Activated CD4-positive, alpha-beta memory T cell treated with anti-CD3 and anti-CD28 coated beads, Interleukin-2, amount 10 ng/mL, durations not matched to agents 7 days and 5 days (primary cell): ENCODE measurements at places on chromosomes 16 and 17. TPM values are rescaled to one million over a fixed set of nuclear protein-coding genes. Genes with fewer than 3 reads are reported as not detected.

DNA sequence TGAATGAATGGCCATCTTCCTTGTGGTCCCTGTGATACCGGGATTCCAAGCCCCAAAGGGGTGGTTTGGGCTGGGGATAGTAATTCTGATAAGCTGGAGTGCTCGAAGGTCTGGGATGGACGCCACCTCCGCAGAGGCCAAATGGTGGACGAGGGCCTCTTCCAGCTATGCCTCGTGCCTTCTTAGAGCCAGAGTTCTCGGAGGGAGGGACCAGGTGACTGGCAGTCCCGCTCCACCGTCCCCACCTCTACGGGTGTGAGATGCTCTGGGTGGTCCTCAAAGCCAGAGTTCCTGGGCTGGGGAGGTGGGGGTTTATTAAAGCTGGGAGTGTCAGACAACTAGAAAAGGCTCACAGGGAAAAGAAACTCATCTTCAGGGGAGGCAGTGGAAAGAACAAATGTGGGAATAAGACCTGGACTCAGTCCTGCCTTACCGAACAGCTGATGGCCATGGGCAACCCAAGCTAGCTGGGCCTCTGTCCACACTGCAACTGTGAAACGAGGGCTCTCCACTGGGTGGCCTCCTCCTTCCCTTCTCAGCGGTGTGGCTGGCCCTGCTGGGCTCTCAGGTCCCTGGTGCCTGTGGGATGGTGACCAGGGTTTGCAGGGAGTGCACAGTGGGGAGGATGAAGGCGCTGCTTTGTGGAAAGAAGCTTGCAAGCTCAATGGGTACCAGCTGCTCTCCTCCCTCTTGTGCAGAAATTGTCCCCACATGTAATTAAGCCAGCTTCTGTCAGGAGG, 75.2 kb downstream of the N4BP1 start:
- no peak overlapping the region for H3K4me3 ChIP-seq
- H3K4me1 ChIP-seq, result peaks cover 19% of the 10 kb centered on the region
- H3K36me3 ChIP-seq, result peaks cover 20% of the 10 kb centered on the region
- no peak overlapping the region for H3K27ac ChIP-seq

The RANBP10 gene
- total RNA-seq, result 24.3 TPM

The CHST5 gene
- 0.10 TPM for total RNA-seq

- peak; percentile 77 for DNase-seq
- peaks cover 2% of the 10 kb centered on the region for H3K27me3 ChIP-seq
- H3K27ac ChIP-seq, result peak overlapping the region; percentile 80
- peaks cover 60% of the 10 kb centered on the region for H3K36me3 ChIP-seq
- H3K4me3 ChIP-seq, result peak overlapping the region; percentile 20
- peaks cover 51% of the 10 kb centered on the region for H3K4me1 ChIP-seq
Observed at GRCh38 chr17:8225813-8226535, 15.6 kb upstream of the AURKB start.

The FBXL19 gene
- 27.2 TPM for total RNA-seq
